ENCODE measurements at places on chromosomes 2 and 18. TPM values are rescaled to one million over a fixed set of nuclear protein-coding genes. Genes with fewer than 3 reads are reported as not detected.

DNA sequence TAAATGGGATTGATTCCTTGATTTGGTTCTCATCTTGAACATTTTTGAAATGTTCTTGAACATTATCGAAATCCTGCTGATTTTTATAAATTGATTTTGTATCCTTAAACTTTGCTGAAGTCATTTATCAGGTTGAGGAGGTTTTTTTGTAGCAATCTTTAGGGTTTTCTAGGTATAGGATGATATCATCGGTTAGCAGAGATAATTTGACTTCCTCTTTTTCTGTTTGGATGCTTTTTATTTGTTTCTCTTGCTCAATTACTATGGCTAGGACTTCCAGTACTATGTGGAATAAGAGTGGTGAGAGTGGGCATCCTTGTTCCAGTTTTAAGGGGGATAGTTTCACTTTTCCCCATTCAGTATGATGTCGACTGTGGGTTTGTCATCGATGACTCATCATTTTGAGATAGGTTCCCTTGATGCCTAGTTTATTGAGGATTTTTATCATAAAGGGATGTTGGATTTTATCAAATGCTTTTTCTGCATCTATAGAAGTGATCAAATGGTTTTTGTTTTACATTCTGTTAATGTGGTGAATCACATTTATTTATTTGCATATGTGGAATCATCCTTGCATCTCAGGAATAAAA lies 201.5 kb upstream of the ZSWIM2 start:
- H3K4me1 ChIP-seq, result no peaks in the 10 kb centered on the region
- no peaks in the 10 kb centered on the region for H3K27me3 ChIP-seq
- H3K36me3 ChIP-seq, result no peaks in the 10 kb centered on the region

- H3K4me1 ChIP-seq, result no peaks in the 10 kb centered on the region
- no peaks in the 10 kb centered on the region for H3K27me3 ChIP-seq
- DNase-seq, result no peak
Observed at GRCh38 chr2:59690849-59691248, 862.6 kb downstream of the BCL11A start.

Gene PCARE
- total RNA-seq, result under 0.01 TPM

GRCh38 chr2:186910996-186911395 lies 62.0 kb upstream of the ZSWIM2 start:
- H3K36me3 ChIP-seq, result no peaks in the 10 kb centered on the region
- no peak overlapping the region for H3K27ac ChIP-seq
- DNase-seq, result no peak
- H3K4me3 ChIP-seq, result no peak overlapping the region
- H3K27me3 ChIP-seq, result no peaks in the 10 kb centered on the region

Gene MYOM1
- 37.7 TPM for total RNA-seq

DNA sequence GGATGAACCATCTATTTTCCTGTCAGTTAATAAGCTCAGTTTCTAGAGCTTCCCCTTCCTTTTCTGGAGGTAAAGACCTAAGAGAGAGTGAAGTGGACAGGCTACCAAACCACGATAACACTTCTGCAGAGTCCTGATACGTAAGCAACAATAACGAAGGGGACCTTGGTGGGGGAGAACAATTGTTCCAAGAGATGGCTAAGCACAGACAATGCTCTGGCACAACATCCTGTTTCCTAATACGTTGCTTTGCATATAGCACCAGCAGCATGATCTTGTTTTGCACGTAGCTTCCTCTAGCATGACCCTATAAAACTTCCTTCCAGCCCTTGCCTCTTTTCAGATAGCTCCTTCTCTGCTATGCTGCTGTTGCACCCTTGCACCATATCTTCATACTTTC lies 247.3 kb downstream of the RAD51AP2 start:
- no peak for DNase-seq
- no peak overlapping the region for H3K4me3 ChIP-seq
- H3K27me3 ChIP-seq, result no peaks in the 10 kb centered on the region
- no peak overlapping the region for H3K27ac ChIP-seq
- no peaks in the 10 kb centered on the region for H3K4me1 ChIP-seq

Gene TUBA3E
- total RNA-seq, result not detected

DNA sequence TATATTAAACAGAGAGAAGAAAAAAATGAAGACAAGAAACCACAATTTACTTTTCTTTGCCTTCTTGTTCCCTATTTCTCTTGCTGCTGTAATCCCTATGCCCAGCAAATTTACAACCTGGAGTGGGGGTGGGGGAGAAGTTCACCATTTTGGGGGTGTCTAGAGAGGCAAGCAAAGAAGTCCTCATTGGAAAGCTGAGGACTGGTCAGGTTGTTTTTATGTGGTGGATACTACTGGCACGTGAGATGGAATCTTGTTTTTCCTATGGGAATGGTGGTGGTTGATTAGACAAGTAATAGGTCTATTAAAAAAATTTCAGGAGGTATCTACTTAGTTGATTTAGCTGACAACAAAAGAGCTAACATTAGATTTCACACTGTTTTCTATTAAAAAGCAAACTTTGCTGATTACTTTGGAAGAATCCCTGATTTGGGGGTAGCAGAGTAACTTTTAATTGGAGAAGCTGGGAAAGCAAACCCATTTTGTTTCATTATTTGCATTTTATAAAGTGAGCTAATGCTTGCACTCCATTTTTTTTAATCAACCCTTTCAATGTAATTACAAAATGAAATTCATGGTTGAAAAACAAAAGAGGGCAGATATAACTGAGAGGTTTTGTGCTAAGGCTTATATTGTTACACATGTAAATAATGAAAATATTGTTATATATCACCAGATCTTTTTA lies 6.0 kb downstream of the POU3F3 start:
- no peak overlapping the region for H3K4me3 ChIP-seq
- no peaks in the 10 kb centered on the region for H3K4me1 ChIP-seq
- H3K27me3 ChIP-seq, result peaks cover 92% of the 10 kb centered on the region
- no peaks in the 10 kb centered on the region for H3K36me3 ChIP-seq
- H3K27ac ChIP-seq, result no peak overlapping the region

- peak overlapping the region; percentile 47 for H3K27ac ChIP-seq
- no peaks in the 10 kb centered on the region for H3K27me3 ChIP-seq
- no peak overlapping the region for H3K4me3 ChIP-seq
- peaks cover 15% of the 10 kb centered on the region for H3K36me3 ChIP-seq
- no peak for DNase-seq
Observed at GRCh38 chr18:48623468-48624235, 84.8 kb downstream of the CTIF start.

DNA sequence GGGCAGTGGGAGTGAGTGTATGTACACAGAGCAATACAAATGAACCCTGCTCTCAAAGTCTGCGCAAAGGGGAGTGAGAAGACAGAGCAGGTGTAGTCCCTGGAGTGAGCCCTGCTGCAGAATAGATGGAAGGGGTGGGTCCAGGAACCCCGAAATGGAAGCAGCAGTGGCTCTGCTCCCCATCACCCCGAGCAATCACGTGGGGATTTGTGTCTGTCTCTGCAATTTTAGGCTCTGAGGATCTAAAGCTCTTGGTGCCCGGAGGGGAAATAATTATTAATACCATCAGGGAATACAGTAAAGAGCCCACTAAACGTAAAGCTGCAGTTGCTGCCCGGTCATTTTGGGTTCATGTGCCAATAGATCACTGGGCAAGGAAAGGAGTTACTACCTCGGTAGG lies 118.3 kb downstream of the LPIN1 start:
- no peaks in the 10 kb centered on the region for H3K27me3 ChIP-seq
- no peak overlapping the region for H3K27ac ChIP-seq
- no peak for DNase-seq
- peaks cover 13% of the 10 kb centered on the region for H3K4me1 ChIP-seq
- H3K36me3 ChIP-seq, result no peaks in the 10 kb centered on the region
- no peak overlapping the region for H3K4me3 ChIP-seq

DNA sequence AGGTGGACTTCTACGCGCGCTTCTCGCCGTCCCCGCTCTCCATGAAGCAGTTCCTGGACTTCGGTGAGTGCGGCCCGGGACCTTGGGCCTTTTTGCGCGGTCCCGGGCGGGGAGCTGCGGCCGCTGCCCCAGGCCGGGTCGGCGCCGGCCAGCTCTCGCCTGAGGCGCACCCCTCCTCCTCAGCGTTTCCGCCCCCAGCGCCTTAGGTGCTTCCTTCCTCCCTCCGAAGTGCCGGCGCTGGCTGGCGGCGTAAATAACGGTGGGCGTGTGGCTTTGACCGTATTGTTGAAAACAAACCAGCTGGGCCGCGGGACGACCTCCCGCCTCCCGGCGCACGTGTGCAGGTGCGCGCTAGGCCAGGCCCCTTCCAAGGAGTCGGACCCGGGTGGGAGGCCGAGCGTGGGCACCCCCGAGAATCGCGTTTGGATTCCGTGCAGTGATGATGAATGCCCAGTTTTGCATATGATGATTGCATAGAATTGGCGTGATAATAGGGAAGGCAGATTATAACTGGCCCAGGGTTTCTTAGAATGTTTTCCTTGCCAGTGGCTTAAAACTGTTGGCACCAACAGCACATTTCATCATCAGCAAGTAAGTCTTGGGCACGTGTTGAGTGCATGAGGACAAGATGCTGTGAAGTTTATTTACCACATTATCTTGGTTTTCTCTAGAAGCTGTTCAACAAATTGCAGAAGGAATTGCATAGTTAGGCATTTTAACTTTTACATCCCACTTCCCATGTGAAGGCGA lies 569 bp downstream of the PDK1 start:
- no peaks in the 10 kb centered on the region for H3K27me3 ChIP-seq
- peak; percentile 74 for DNase-seq
- no peaks in the 10 kb centered on the region for H3K36me3 ChIP-seq

DNA sequence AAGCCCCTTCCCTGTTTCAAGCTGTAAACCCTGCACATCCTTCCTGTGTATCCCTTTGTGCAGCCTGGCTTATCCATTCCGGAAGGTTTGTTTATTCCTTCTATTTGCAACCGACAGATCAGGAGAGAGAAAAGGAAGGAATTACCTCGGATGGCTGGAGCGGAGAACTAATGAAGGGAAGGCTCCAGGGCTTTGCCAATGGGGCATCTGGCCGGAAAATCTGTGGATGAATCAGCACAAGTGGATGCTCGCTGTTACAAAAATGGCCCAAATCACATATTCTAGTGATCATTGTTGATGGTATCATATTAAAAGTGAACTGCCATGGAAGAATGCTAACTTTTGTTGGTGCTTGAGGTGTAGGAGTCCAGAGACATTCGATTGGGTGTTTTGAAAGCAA lies 97.1 kb downstream of the AQP4 start:
- no peak overlapping the region for H3K27ac ChIP-seq
- no peaks in the 10 kb centered on the region for H3K36me3 ChIP-seq
- no peak overlapping the region for H3K4me3 ChIP-seq
- H3K27me3 ChIP-seq, result no peaks in the 10 kb centered on the region
- H3K4me1 ChIP-seq, result no peaks in the 10 kb centered on the region
- DNase-seq, result no peak

Gene POTEJ
- total RNA-seq, result not detected

DNA sequence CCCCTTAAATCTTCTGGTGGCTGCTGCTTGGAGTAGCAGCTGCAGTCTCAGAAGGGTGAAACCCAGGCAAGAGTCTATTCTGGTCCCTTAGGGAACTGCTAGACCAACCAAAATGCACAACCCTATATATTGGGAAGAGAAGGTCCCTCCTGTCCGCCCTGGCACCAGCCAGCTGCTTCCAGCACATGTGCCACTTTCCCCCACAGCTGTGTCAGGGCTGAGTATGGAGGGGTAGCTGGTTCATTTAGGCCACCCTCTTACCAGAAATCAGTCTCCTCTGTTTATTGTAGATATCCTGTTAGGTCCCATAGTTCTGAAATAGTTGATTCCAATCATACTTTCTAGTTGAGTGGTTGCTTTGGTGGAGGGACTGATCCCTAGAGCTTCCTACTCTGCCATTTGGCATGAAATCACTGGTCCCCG lies 68.9 kb downstream of the BIRC6 start:
- DNase-seq, result no peak
- H3K27ac ChIP-seq, result peak overlapping the region; percentile 25
- H3K4me3 ChIP-seq, result no peak overlapping the region
- no peaks in the 10 kb centered on the region for H3K36me3 ChIP-seq
- no peaks in the 10 kb centered on the region for H3K27me3 ChIP-seq
- peaks cover 53% of the 10 kb centered on the region for H3K4me1 ChIP-seq

Gene DQX1
- total RNA-seq, result not detected

- no peak overlapping the region for H3K27ac ChIP-seq
- H3K4me3 ChIP-seq, result no peak overlapping the region
- H3K36me3 ChIP-seq, result no peaks in the 10 kb centered on the region
- no peaks in the 10 kb centered on the region for H3K4me1 ChIP-seq
- no peak for DNase-seq
Observed at GRCh38 chr18:13658436-13659204, 67.7 kb downstream of the FAM210A start.

GRCh38 chr18:57087644-57088376 lies 59.1 kb upstream of the BOD1L2 start:
- H3K4me3 ChIP-seq, result no peak overlapping the region
- no peaks in the 10 kb centered on the region for H3K36me3 ChIP-seq
- H3K27me3 ChIP-seq, result peaks cover 3% of the 10 kb centered on the region
- no peaks in the 10 kb centered on the region for H3K4me1 ChIP-seq
- no peak for DNase-seq

DNA sequence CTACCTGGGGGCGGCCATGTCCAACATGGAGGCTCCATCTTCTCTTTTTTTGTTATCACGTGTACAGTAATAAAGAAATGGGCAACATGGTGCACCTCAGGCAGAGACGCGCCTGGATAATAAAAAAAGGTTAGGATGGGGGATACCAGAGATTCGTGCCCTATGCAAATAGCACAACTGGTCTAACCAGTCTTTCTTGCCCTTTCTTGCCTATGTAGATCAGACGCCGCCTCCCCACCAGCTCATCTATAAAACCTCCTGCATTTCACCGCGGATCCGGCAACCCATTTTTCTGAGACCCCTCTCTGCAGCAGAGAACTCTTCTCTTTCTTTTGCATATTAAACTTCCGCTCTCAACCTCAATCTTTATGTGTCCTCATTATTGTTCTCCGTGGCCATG lies 68.7 kb downstream of the MYL12B start:
- H3K27ac ChIP-seq, result no peak overlapping the region
- no peak overlapping the region for H3K4me3 ChIP-seq
- no peaks in the 10 kb centered on the region for H3K36me3 ChIP-seq
- no peaks in the 10 kb centered on the region for H3K4me1 ChIP-seq

Gene SPOPL
- 29.1 TPM for total RNA-seq

- H3K27ac ChIP-seq, result no peak overlapping the region
- no peak overlapping the region for H3K4me3 ChIP-seq
- no peaks in the 10 kb centered on the region for H3K4me1 ChIP-seq
Observed at GRCh38 chr2:161843936-161844335, 219.7 kb downstream of the SLC4A10 start.

DNA sequence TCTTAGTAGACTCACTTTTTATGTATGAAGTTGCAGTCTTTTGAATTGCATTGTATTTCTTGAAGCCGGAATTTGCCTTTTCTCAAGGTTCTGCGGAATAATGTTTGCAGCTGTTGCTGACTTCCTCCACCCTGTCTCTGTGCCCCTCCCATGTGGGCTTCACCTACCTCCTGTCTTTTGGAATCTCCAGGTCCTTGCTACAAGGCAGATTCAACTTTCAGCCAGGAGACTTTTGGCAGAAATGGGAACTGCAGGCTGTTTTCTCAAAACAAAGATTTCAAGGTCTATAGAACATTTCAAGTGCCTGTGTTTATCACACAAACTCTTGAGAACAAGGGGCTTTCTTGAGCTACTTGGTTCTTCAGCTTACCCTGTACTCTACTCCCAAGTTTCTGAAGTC lies 25.6 kb downstream of the ZNF236 start:
- no peak overlapping the region for H3K4me3 ChIP-seq
- H3K4me1 ChIP-seq, result no peaks in the 10 kb centered on the region
- no peak overlapping the region for H3K27ac ChIP-seq
- DNase-seq, result no peak

Gene C2orf92
- 22.7 TPM for total RNA-seq

- peak overlapping the region; percentile 57 for H3K4me3 ChIP-seq
- DNase-seq, result peak; percentile 65
- H3K27ac ChIP-seq, result no peak overlapping the region
- no peaks in the 10 kb centered on the region for H3K27me3 ChIP-seq
- H3K36me3 ChIP-seq, result no peaks in the 10 kb centered on the region
Observed at GRCh38 chr2:11133238-11133935, 21.9 kb upstream of the SLC66A3 start.

- no peaks in the 10 kb centered on the region for H3K4me1 ChIP-seq
- DNase-seq, result peak; percentile 43
- H3K4me3 ChIP-seq, result no peak overlapping the region
Observed at GRCh38 chr2:29269095-29269764, 154.0 kb downstream of the CLIP4 start.

Measured in sigmoid colon (tissue), 7 donors.